Activated T-cell treated with anti-CD3 and anti-CD28 coated beads, Interleukin-2, amount 50 U/mL, for 72 hours (primary cell): ENCODE measurements at places on chromosomes 2 and 18.

GRCh38 chr2:232890536-232890895, 20.5 kb downstream of the SNORC start:
- DNase-seq, result no peak

GRCh38 chr2:51638811-51639210, 606.9 kb upstream of the NRXN1 start:
- no peak for DNase-seq

GRCh38 chr2:238851026-238851425, 3.1 kb downstream of the TWIST2 start:
- DNase-seq, result no peak

- DNase-seq, result peak; percentile 60
Measured at GRCh38 chr2:126657148-126657635, 1.2 kb downstream of the GYPC start.

- no peak for DNase-seq
Measured at GRCh38 chr2:239472235-239472775, 71.5 kb upstream of the HDAC4 start.
